Lung microvascular endothelial cell (primary cell): ENCODE measurements at places on chromosomes 5 and 9. TPM values are rescaled to one million over a fixed set of nuclear protein-coding genes. Genes with fewer than 3 reads are reported as not detected.

The PRR16 gene
- total RNA-seq, result under 0.01 TPM in 1 of 2 replicates, not detected in the other

The MTX3 gene
- total RNA-seq, result 3.3 and 4.8 TPM in 2 replicates

The HTR4 gene
- total RNA-seq, result not detected in 2 replicates

The CAMK2A gene
- not detected in 2 replicates for total RNA-seq

The PCDHGC4 gene
- total RNA-seq, result 0.65 and 0.79 TPM in 2 replicates

The RAD1 gene
- total RNA-seq, result 23.1 and 27.6 TPM in 2 replicates

The CATSPER3 gene
- total RNA-seq, result under 0.01 and 0.22 TPM in 2 replicates

The KIF12 gene
- not detected in 2 replicates for total RNA-seq

The BTNL3 gene
- not detected in 2 replicates for total RNA-seq

The ZNF883 gene
- 0.22 and 0.40 TPM in 2 replicates for total RNA-seq

The FOXD4 gene
- total RNA-seq, result under 0.01 and 0.20 TPM in 2 replicates

The SPINK7 gene
- not detected in 2 replicates for total RNA-seq

The MYMK gene
- not detected in 2 replicates for total RNA-seq

The DMRT3 gene
- total RNA-seq, result not detected in 2 replicates

The SMIM33 gene
- under 0.01 TPM in 1 of 2 replicates, not detected in the other for total RNA-seq

The LHX3 gene
- total RNA-seq, result not detected in 2 replicates

The PARP8 gene
- total RNA-seq, result 0.22 and 0.99 TPM in 2 replicates

The MARCOL gene
- not detected in 2 replicates for total RNA-seq

The TTF1 gene
- 7.2 and 10.3 TPM in 2 replicates for total RNA-seq

The DBH gene
- total RNA-seq, result not detected in 2 replicates

The PCDHGB3 gene
- total RNA-seq, result 2.0 and 3.8 TPM in 2 replicates

The MLANA gene
- total RNA-seq, result not detected in 2 replicates

The SHC3 gene
- 0.20 and 0.22 TPM in 2 replicates for total RNA-seq

The SYNPO gene
- 7.4 and 10.7 TPM in 2 replicates for total RNA-seq

The LCN2 gene
- not detected in 2 replicates for total RNA-seq

The PLAC8L1 gene
- 0.20 TPM in 1 of 2 replicates, not detected in the other for total RNA-seq

The PKD2L2 gene
- total RNA-seq, result not detected in 2 replicates

The AFAP1L1 gene
- 106 and 219 TPM in 2 replicates for total RNA-seq

The EDIL3 gene
- 0.40 and 0.44 TPM in 2 replicates for total RNA-seq

The PCDHB4 gene
- 0.20 and 0.22 TPM in 2 replicates for total RNA-seq

The NMUR2 gene
- not detected in 2 replicates for total RNA-seq

The ACTBL2 gene
- total RNA-seq, result under 0.01 TPM in 1 of 2 replicates, not detected in the other

The DOCK2 gene
- 0.20 and 0.44 TPM in 2 replicates for total RNA-seq

The OR13C3 gene
- not detected in 2 replicates for total RNA-seq

The IRX1 gene
- under 0.01 TPM in 1 of 2 replicates, not detected in the other for total RNA-seq

The ZSWIM6 gene
- 9.4 and 13.9 TPM in 2 replicates for total RNA-seq

The TMEFF1 gene
- 10.5 and 11.5 TPM in 2 replicates for total RNA-seq

The ADGRD2 gene
- not detected in 2 replicates for total RNA-seq

The LCN1 gene
- total RNA-seq, result not detected in 2 replicates

The SLCO6A1 gene
- total RNA-seq, result not detected in 2 replicates

The ECSCR gene
- 392 and 472 TPM in 2 replicates for total RNA-seq

The ZFP2 gene
- 0.79 and 1.1 TPM in 2 replicates for total RNA-seq

The TNC gene
- under 0.01 and 0.22 TPM in 2 replicates for total RNA-seq

The TRIM7 gene
- total RNA-seq, result 0.99 and 4.6 TPM in 2 replicates

The EPB41L4A gene
- 19.6 and 49.6 TPM in 2 replicates for total RNA-seq

The CSNK1G3 gene
- 27.9 and 50.4 TPM in 2 replicates for total RNA-seq

The PRDM9 gene
- not detected in 2 replicates for total RNA-seq

The TMEM252 gene
- total RNA-seq, result not detected in 2 replicates

The FOXD1 gene
- 0.22 TPM in 1 of 2 replicates, not detected in the other for total RNA-seq
